ENCODE measurements at places on chromosomes 2 and 18.

- no peak for DNase-seq
These were observed 34.9 kb downstream of the SMC6 start for GRCh38 chr2:17718689-17719088.

DNA sequence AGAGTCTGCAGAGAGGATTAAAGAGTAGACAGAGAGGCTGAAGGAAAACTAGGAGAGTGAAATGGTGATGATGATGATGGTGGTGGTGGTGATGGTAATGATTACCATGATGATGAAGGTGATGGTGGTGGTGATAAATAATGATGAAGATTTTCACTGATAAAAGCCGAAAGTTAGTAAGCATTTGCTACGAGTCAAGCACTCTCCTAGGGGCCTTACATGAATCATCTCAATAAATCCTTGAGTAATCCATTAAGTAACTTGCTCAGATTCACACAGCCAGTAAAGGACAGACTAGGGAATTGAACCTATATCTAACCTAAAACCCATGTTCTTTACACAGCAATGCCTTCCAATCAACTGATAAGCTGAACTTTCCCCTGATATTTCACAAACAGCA lies 106.7 kb upstream of the PGAP1 start:
- DNase-seq = no peak

GRCh38 chr2:151878655-151879563 lies 50.7 kb upstream of the ARL5A start:
- DNase-seq = no peak

DNA sequence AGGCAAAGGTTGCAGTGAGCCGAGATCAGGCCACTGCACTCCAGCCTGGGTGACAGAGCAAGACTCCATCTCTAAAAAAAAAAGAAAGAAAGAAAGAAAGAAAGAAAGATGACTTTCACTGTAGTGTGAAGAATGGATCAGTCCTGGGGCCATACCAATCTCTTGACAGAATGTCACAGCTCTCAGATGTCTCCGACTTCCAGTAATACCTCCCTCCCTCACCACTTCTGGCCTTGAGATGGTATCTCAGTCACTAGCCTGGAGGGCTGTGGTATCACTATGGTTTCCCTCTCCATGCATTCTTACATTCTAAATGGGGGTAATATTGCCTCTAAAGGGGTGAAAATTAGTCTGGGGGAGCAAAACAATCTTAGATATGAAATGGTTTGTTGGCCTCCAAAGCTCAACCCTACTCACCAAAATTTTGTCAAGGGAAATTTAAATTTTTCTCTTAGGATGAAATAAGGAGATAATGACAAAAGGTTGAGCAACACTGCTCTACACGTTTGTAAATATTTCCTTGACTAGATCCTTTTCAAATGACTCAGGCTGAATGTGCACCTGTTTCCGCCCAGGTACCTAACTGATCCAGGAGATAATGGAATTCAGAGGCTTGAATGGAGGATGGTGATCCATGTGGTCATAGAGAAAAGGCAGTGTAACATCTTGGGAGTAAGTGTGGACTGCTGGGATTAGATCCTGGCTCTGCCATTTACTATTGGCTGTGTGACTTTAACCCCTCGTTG lies 19.9 kb upstream of the SPRED2 start:
- DNase-seq = no peak

- no peak for DNase-seq
These were observed 117.1 kb downstream of the RAD51AP2 start for GRCh38 chr2:17401096-17401495.

DNA sequence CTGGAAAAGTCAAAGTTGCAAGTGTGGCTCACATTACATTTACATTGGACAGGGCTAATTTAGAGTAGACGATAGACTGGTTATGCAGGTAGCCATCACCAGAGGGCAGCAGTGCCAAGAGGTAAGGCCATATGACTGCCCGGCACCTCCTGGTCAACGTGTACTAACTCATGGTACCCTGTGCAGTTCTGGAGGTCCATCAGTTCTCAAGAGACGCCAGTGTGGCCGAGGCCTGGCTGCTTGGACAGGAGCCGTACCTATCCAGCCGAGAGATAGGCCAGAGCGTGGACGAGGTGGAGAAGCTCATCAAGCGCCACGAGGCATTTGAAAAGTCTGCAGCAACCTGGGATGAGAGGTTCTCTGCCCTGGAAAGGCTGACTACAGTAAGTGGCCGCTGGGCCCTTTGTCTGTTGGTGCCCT lies 65.8 kb upstream of the EML6 start:
- peak; percentile 43 for DNase-seq

DNA sequence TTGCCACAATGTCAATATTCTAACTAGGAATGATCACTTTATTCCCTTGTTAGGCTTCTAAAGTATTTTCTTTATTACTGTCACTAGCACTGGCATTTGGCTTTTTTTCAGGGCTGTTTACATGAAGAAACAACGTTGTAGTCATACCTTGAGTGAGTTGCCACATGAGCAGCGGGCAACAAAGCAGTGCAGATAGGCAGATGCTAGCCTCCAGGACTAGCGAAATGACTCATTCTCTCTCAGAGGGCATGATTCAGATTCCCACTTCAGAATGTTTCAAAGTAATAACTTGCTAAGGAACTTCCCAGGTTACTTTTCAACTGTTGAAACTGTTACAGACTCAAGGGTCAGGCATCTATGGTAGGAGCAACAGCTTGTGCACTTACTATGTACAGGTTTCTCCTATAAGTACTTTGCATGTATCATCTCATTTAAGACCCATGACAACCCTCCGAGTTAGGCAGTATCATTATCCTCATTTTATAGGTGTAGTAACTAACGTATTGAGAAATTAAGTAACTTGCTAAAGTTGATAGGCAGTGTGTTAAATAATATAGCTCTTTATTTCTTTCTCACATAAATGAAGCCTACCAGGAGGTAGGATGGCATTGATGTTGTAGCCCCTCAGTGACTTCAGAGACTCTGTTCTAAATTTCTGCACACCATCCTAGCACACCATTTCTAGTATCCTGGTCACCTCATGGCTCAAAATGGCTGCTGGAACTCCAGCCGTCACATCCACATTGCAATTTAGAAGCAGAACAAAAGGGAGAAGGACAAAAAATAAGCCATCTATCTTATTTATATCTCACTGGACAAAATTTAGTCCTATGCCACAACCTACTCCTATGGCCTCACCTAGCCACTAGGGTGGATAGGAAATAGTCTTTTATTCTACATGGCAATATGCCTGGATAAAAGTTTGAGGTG lies 83.3 kb downstream of the ICOS start:
- DNase-seq = peak; percentile 2

GRCh38 chr2:129901754-129902415 lies 77.6 kb upstream of the RAB6C start:
- DNase-seq = no peak

DNA sequence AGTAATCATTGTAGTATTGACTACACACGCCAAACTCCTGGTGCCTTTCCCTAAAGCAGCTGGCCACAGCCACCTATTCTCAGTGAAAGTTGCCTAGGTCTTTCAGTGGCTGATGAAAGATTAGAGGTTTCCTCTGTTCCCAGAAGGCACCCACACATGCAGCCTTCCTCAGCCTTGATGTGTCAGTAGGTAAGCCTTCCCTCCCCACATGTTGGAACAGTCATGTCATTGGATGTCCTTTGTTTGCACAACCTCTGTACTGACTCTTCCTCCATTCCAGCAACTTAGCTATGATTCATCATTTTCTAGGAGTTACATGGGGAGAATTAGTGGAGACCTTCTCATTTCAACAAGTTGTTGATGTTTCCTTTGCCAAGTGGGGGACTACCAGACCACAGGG lies 630.8 kb upstream of the SLC39A10 start:
- DNase-seq = no peak

- DNase-seq = peak; percentile 39
These were observed 24.6 kb downstream of the FECH start for GRCh38 chr18:57561728-57562423.

DNA sequence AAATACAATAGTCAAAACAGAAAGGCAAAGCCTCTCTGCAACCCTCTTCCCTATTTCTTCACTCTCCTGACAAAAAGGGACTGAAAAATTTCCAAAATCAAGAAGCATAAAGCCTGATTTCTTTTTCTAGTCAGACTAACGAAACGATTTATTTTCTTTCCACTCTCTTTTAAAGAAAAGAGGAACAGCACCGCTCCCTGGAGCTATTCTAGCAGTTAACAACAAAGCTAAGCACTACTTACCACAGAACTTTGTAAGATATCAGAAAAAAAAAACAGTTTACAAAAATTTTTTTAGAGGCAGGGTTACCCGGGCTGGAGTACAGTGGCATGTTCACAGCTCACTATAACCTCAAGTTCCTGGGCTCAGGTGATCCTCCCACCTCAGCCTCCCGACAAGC lies 14.4 kb upstream of the FHL2 start:
- no peak for DNase-seq

GRCh38 chr2:105969552-105969951 lies 224.5 kb downstream of the UXS1 start:
- no peak for DNase-seq

GRCh38 chr2:37013315-37013641 lies 46.9 kb upstream of the STRN start:
- DNase-seq = no peak

DNA sequence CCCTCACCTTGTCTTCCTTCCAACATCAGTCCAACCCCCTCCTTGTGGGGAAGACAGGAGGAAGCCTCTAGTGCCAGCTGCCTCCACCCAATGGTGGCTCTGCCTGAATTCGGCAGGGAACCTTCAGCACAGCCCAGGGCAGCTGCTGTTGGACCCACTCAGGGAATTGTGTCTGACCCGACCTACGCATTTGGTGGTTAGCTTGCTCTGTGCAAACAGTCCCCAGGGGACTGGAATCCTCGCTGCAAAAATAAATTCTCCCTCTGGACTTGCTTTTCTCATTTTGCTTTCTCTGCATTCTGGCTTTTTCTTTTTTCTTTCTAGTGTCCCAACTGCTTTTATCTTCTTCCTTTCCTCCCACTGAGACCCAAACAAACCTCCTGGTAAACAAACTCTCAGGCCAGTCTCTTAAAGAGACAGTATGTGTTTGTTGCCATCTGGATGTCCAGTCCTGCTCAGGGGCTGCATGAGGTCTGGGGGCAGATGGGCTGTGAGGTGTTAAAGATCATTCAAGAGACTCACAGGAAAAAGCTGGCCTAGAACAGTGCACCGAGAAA lies 137.7 kb upstream of the HAAO start:
- no peak for DNase-seq

DNA sequence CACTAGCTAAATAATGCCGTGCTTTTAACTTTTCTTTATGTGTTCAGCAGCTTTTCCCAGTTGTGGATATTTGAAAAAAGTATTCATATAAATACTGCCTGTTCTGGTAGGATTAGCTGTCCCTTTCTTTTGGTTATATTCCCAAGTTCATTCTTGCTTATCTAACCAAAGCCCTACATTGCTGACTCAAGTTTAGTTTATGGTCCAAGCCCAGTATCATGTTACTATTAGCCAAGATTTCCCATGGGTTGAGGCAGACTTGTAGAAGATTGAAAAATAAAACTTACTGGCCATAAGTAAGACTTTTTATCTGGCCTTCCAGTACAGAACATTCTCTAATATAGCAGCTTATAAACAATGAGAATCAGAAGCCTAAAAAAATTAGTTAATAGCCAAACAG lies 49.7 kb upstream of the NFE2L2 start:
- DNase-seq = no peak

DNA sequence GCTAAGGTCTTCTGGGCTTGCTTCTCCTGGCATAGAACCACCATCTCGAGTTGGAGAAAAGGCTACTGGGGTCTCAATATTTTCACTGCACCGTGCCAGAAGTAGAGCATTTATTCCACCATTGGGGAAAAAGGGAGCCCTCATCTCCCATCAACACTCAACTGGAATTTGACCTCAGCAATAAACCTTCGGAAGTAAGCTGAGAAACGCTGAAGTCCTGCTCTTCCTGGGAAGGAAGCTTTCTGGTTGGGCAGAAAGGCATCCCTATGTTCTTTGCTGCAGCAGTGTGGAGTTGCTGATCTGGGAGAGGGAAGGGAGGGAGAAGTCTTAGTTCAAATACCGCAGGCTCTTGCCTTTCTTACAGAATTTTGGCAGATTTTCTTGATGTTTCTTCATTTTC lies 368.8 kb downstream of the NUP35 start:
- DNase-seq = no peak

DNA sequence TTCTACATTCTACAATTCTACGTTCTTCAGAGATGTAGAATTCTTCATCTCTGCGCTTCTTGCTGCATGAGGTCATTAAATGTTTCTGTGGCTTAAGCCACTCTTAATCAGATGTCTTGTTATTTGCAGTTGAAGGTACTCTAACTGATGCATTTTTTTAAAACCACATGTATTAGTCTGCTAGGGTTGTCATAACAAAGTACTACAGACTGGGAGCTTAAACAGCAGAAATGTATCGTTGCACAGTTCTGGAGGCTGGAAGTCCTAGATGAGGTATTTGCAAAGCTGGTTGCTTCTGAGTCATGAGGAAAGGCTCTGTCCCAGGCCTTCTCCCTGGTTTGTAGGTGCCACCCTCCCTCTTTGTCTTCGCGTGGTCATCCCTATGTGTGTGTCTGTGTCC lies 176.3 kb upstream of the GLI2 start:
- peak; percentile 26 for DNase-seq

DNA sequence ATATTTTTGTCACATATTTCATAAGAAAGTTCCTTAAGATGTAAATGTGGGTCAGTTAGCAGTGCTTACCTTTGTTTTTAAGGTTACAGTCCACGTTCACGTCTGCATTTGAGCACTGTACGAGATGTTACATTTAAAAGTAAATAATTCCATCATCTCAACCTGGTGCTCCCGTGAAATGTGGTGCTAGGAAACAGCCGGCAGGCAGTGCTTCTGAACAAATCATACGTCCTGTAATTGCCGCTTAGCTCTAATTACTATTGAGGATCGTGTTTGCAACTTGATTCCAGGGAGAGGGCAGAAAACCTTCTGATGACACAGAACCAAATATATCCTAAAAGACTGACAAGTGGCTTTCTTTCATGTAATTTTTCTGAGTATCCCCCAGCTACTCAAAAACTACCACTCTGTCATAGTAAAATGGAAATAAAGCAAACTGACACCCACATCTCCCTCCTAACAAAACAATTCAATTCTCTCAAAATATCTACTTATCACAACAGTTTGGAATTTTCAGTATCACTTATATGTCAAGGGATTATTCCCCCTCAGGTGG lies 297.8 kb upstream of the SESTD1 start:
- DNase-seq = no peak

- DNase-seq = no peak
These were observed 11.6 kb upstream of the COX7A2L start for GRCh38 chr2:42372474-42373200.

Measured in HTR-8/SVneo (cell line).